Tibial nerve (tissue), 4 donors: ENCODE measurements at places on chromosomes 16 and 17.

DNA sequence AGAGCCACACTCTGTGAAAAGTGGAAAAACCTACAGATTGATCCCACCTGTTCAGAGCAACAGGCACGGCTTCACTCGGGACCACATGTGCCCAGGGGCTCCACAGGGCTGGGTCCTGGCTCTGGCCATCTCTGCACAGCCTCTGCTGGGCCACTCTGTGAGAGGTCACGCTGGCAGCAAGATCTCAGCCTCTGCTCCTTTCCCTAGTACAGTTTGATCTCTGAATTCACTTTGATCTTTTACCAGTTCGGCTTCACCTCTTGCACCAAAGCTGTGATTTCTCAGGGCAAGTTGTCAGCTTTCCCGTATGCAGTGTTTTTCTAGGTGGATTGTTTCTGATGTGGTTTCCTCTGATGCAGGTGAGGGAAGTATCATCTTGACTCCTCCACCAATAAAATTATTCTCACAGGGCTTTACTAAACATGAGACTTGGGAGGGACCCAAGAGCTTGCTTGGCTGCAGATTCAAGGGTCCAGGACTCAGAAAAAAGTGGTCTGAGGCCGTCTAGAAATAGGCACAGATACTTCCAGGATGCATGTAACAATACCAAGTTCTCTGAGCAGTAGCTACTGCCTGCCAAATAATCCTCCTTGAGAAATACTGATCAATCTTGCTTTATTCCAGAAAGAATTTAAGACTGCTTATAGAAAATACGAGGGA is 24.0 kb upstream of the ALDH3A1 start:
- H3K4me3 ChIP-seq, result no peak overlapping the region
- no peaks in the 10 kb centered on the region for H3K27me3 ChIP-seq

DNA sequence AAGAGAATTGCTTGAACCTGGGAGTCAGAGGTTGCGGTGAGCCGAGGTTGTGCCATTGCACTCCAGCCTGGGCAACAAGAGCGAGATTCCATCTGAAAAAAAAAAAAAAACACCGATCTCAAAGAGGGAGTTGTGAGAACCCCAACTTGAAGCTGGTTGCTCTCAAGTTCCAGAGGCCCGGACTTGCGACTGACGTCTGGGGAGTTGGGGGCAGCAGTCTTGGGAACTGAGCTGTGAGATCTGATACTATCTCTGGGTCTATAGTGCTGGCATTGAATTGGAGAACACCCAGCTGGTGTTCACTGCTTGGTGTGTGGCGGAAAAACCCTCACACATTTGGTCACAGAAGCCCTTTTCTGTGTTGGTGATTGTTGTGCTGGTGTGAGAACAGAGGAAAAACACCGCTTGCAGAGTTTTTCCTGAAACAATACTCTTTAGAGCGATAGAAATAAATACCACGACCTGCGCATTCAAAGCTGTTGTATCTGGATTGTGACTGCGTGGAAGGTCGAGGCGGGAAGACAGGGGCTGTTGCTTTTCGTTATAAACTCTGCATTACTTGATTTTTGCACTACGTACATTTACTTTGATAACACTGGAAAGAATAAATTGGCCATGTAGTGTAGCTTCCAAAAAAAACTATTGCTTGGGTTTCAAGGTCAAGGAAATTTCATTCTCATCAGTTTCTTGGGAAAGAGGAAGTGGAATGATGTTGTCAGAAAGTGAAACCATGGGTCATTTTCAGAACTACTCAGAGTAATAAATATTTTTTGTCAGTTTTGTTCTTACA is 8.8 kb downstream of the SCIMP start:
- H3K27me3 ChIP-seq, result no peaks in the 10 kb centered on the region
- no peak overlapping the region for H3K4me3 ChIP-seq
- DNase-seq, result no peak
- peaks cover 16% of the 10 kb centered on the region for H3K4me1 ChIP-seq
- H3K36me3 ChIP-seq, result no peaks in the 10 kb centered on the region

DNA sequence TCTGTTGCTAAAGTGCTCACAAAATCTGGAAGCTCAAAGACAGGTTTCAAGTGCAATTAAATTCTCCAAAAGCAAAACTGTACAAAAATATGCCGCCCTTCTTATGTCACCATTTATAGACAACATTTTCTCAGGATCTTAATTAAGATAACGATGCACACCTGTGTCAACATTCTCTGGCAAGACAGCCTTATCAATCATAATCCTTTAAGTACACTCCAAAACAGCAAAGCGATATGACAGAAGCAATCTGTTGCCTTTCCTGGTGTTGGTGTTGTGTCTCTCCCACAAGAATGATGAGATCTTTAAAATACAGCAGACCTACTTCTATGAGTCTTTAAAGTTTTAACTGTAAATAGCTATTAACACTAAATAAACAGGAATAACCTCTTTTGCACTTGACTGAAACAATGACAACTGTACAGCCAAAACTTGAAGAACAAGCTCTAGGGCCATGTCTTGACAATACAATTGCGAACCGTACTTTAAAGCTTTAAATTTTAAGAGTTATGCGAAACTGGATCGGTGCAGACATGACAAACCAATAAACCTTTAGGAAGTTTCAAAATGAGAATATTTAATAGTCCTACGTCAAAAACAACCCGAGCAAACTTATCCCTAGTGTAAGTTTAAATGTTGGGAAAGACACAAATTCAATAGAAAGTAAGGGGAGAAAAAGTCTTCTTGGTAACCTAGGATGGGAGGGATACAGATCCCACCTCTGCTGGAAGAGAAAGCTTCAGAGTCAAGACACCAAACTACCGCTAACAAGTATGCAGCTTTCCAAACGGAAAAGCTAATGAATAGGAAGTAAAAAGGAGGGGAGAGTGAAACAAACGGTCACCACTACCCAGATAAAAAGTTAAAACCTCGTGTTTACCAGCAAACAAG is 3.3 kb upstream of the IRX5 start:
- no peaks in the 10 kb centered on the region for H3K36me3 ChIP-seq
- H3K27ac ChIP-seq, result no peak overlapping the region
- peaks cover 77% of the 10 kb centered on the region for H3K27me3 ChIP-seq
- peaks cover 41% of the 10 kb centered on the region for H3K4me1 ChIP-seq

- no peaks in the 10 kb centered on the region for H3K27me3 ChIP-seq
- DNase-seq, result no peak
- peak overlapping the region; percentile 50 for H3K27ac ChIP-seq
- peaks cover 88% of the 10 kb centered on the region for H3K4me1 ChIP-seq
Observed at GRCh38 chr16:11674818-11675560, 6.7 kb downstream of the SNN start.

- no peaks in the 10 kb centered on the region for H3K36me3 ChIP-seq
- DNase-seq, result no peak
- H3K27me3 ChIP-seq, result no peaks in the 10 kb centered on the region
- H3K27ac ChIP-seq, result peak overlapping the region; percentile 50
- H3K4me3 ChIP-seq, result no peak overlapping the region
Observed at GRCh38 chr17:17416400-17417360, 60.1 kb upstream of the MED9 start.

DNA sequence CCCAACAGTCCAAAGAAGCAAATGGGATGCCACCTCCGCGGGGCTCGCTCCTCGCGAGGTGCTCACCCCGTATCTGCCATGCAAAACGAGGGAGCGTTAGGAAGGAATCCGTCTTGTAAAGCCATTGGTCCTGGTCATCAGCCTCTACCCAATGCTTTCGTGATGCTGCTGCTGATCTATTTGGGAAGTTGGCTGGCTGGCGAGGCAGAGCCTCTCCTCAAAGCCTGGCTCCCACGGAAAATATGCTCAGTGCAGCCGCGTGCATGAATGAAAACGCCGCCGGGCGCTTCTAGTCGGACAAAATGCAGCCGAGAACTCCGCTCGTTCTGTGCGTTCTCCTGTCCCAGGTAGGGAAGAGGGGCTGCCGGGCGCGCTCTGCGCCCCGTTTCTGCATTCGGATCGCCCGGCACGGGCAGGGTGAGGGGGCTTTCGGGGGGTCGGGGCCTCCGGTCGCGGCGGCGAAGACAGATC is at the start of gene CDH13:
CDH13 (plus strand) TSS at position 179 of the 471 bp plus-strand sequence.
- peak within 1 kb of the TSS; percentile 57 for H3K4me3 ChIP-seq
- no peaks in the 10 kb centered on the region for H3K27me3 ChIP-seq
- H3K27ac ChIP-seq, result peak within 1 kb of the TSS; percentile 60
- H3K36me3 ChIP-seq, result no peaks in the 10 kb centered on the region
- no peak for DNase-seq

- H3K4me1 ChIP-seq, result no peaks in the 10 kb centered on the region
- DNase-seq, result peak; percentile 8
- H3K36me3 ChIP-seq, result no peaks in the 10 kb centered on the region
- H3K4me3 ChIP-seq, result no peak overlapping the region
Observed at GRCh38 chr16:63461248-63461841, 1425.1 kb upstream of the CDH8 start.

GRCh38 chr16:72789921-72790320 is 258.0 kb downstream of the ZFHX3 start:
- no peak overlapping the region for H3K27ac ChIP-seq
- DNase-seq, result no peak
- no peak overlapping the region for H3K4me3 ChIP-seq
- no peaks in the 10 kb centered on the region for H3K4me1 ChIP-seq
- no peaks in the 10 kb centered on the region for H3K27me3 ChIP-seq

DNA sequence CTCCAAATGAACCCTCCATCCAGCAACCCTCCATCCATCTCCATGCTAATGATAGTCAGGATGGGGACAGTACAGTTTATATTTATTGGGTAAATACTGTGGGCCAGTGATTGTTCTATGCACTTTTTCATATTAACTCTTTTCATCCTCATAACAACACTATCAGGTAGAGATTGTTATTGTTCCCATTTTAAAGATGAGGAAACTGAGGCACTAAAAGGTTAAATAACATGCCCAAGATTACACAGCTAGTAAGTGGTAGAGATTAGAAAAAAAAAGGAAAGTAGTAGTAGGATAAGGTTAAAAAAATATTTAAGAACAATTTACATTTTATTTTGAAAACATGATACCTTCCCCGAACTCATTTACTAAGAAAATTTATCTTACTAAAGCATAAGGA is 21.9 kb upstream of the SUPT4H1 start:
- no peak for DNase-seq
- H3K4me1 ChIP-seq, result no peaks in the 10 kb centered on the region
- H3K36me3 ChIP-seq, result no peaks in the 10 kb centered on the region
- no peak overlapping the region for H3K4me3 ChIP-seq
- no peak overlapping the region for H3K27ac ChIP-seq
- no peaks in the 10 kb centered on the region for H3K27me3 ChIP-seq

DNA sequence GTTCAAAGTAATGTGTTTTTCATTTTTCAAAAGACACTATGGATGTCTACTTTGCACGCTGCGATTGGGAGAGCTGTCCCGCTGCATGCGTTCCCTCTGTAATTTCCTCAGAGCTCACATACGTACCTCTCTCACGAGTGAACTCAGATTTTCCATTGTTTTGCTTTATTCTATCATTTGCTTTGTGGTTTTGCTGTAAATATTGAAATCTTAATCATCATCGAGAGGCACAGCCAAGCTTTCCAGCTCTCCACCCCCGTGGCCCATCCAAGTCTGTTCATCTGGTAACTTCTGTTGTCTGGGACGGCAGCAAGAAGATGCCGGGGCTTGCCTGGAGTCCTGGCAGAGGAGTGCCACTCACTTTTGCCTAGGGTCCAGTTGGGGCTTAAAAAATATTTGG is 21.1 kb downstream of the TMC6 start:
- H3K4me3 ChIP-seq, result no peak overlapping the region
- peak overlapping the region; percentile 45 for H3K27ac ChIP-seq
- no peaks in the 10 kb centered on the region for H3K4me1 ChIP-seq
- DNase-seq, result no peak
- no peaks in the 10 kb centered on the region for H3K36me3 ChIP-seq

GRCh38 chr16:62596125-62596524 is 559.9 kb upstream of the CDH8 start:
- no peaks in the 10 kb centered on the region for H3K36me3 ChIP-seq
- H3K27ac ChIP-seq, result no peak overlapping the region
- DNase-seq, result no peak
- no peaks in the 10 kb centered on the region for H3K4me1 ChIP-seq

DNA sequence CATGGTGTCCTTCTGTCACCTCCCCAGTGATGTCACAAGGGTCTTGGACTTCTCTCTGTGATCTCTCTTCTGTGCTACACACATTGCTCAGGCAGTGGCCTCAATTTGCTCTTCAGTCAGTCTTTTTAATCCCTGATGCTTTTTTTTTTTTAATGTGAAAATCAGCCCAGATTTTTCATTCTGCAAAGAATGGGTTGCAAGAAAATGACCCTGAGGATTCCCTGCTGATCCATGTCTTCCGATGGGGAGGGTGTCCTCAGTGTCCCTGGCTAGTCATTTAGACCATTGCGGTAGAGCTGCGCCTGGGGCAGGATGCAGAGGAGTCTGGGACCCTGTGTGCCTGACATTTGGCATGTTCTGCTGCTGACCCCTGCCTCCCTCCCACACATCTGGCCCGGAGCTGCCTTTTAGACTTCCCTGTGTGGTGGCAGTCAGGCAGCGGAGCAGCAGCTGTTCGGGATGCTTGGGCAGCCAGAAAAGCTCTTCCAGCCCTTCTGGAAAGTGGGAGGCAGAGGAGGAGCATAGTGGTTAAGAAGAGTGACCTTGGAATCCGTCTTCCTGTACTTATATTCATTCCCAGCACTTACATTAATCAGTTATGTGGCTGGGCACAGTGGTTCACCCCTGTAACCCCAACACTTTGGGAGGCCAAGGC is 12.3 kb downstream of the GPT2 start:
- peaks cover 25% of the 10 kb centered on the region for H3K4me1 ChIP-seq
- H3K27ac ChIP-seq, result no peak overlapping the region
- no peaks in the 10 kb centered on the region for H3K36me3 ChIP-seq
- no peak for DNase-seq

GRCh38 chr17:2187758-2188157 is 115.8 kb downstream of the SMG6 start:
- H3K27me3 ChIP-seq, result no peaks in the 10 kb centered on the region
- no peaks in the 10 kb centered on the region for H3K4me1 ChIP-seq
- DNase-seq, result no peak
- no peak overlapping the region for H3K4me3 ChIP-seq
- H3K27ac ChIP-seq, result no peak overlapping the region

DNA sequence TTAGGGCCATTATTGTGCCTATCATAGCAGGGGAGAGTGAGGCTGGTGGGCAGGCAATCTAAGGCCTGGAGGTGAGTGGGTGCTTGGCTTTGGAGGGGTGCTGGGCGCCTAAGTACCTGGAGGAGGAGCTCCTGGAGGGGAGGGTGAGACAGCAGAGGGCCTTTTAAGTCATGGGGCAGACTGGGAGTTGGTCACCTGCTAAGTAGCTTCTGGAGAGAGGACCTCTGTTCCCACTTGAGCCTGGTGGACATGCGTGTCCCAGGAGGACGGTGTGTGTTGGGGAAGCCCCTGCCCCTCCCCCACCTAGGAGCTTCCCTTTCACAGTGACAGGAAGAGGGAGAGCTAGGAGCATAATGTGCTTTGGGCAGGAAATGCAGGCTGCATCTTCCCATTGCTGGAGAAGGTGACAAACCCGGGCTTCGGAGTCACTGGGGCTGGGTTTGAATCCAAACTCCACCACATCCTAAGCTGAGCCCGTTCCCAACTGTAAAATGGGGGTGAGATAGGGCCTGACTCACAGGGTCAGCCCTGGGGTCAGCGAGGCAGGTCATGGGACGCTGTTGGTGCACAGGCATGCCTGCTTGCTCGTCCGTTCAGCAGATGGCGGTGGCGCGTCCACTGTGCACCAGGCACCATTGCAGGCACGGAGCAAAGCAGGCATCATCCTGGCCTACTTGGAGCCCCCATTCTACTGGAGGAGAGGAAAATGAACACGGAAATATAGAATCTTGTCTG is 37.9 kb downstream of the CMIP start:
- H3K4me3 ChIP-seq, result no peak overlapping the region
- DNase-seq, result no peak
- H3K36me3 ChIP-seq, result no peaks in the 10 kb centered on the region
- no peaks in the 10 kb centered on the region for H3K4me1 ChIP-seq
